ENCODE measurements at places on chromosomes 7 and 10.

- no peak for DNase-seq
Measured at GRCh38 chr10:114754445-114755320, 66.9 kb upstream of the FHIP2A start.

GRCh38 chr10:11742779-11743298 is 657 bp downstream of the ECHDC3 start:
- DNase-seq = no peak

DNA sequence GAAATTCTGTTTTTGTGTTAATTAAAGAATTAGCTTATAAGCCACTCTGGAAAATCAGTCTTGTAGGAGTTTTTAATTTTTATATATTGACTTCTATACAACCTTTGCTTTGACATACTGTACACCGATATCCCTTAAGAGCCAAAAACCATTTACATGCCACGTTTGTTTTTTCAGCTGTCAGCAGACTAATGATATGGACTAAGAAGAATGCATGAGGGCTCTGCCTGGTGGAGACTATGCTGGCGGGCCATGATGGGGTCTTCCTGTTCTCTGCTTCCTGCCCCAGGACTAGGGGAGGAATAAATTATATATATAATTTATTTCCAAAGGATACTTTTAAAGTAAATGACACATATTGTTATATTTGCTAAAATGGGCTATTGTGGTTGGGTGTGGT is 96.3 kb downstream of the CDK14 start:
- no peak for DNase-seq

DNA sequence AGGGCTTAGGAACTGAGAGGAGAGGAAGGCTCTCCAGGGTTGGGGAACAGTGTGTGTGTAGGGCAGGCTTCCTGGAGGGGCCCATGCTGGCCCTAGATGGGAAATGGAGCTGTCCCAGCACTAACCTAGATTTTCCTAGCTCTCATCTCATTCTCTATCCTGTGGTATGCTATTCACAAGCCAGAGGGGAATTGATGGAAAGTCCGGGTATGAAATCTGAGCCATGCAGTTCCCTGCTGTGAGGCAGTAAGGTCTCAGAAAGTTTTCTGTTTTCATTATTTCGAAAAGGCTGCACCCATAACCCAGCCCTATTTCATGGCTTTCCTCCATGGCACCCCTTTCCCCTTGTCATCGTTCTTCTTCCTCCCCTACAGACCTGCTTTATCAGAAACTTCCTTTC is 220.3 kb downstream of the RPS24 start:
- no peak for DNase-seq

- DNase-seq = no peak
Measured at GRCh38 chr7:95324431-95324830, at the start of gene PON1. Gene PON1, minus strand, starts transcription at chr7:95324532. Its CDS starts 57 bp downstream, at chr7:95324475.

GRCh38 chr10:1363446-1364121 is 307.4 kb downstream of the WDR37 start:
- no peak for DNase-seq

GRCh38 chr10:110591760-110592159 is 24.3 kb downstream of the SMC3 start:
- no peak for DNase-seq

DNA sequence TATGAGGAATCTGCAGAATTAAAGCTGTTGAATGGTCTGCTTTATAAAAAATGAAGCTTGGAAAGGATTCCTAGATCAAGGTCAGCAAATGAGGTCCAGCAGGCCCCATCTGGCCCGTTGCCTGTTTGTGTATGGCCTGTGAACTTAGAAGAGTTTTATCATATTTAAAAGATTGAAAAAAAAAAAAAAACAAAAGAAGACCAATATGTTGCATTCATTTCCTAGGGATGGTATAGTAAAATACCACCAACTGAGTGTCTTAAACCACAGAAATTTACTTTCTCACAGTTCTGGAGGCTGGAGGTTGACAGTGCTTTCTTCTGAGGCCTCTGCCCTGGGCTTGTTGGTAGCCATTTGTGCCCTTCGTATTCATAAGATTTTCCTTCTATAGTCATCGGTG is 109.2 kb downstream of the PPP1R3A start:
- DNase-seq = no peak
